ENCODE measurements at places on chromosomes 6 and 20.

DNA sequence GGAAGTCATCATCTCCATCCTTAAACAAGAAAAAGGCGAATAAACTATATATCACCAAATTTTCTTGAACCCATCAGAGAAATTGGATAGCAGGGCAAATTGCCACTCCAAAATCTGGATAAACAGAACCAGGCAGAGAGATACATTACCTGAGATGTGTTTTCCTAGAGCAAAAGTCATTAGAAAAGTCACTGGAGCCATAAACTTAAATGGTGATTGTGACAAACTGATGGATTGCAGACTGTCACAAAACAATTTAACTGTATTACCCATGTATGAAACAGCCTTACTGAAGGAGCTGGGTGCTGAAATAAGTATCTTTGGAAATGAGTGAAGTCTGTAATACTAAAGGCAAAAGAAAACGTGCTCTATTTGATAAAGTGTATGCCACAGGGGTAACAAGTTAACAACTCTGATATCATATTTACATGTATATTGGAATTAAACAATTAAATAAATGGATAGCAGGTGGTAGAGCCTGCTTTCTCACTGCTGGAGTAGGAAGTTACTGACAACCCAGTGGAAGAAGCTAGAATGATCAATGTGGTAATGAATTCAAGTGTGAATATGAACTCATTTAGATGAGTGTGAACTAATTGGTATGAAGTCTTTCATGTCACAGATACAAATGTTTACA lies 186.9 kb downstream of the LMBRD1 start:
- no peak for DNase-seq

DNA sequence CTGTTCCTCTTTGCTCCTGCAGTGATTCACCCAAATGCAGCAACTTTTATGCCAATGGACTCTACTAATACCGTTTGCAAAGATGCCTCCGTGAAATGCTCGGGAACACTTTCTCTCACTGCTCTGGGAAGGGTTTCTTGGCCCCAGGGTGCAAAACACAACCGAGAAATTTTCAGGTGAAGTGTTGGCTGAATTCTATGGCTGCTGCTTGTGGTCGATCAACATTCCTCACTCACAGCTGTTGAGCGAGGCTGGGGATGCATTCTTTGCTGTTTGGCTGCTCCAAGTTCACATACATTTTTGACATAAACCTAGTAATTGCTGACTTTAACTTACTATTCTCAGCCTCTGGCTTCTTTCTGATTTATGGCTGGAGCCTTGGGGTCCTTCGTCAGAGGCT lies 342.0 kb upstream of the CHD6 start:
- no peak for DNase-seq

GRCh38 chr6:53868626-53869025 lies 73.8 kb downstream of the LRRC1 start:
- DNase-seq = no peak

DNA sequence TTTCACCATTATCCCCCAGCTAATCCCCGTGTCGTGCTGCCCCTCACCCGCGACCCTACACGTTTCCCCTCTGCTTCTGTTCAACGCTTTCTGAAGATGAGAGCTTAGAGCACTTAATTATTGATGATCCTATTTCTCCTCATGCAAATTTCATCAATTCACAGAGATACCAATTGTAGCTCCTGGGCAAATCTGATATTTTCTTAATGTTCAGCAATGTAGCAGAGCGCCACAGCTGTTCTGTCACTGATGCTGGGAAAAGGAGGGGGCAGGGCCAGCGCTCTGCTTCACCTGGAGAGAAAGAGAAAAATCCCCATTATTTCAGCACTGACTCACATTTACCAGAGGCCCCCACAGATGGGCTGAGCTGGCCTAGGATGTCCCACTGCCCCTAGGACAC lies 121.2 kb downstream of the TTLL2 start:
- DNase-seq = no peak

GRCh38 chr6:27753668-27754407 lies 158.4 kb downstream of the OR2B2 start:
- DNase-seq = peak; percentile 60

GRCh38 chr6:128070406-128070805 lies 169.5 kb upstream of the THEMIS start:
- no peak for DNase-seq

DNA sequence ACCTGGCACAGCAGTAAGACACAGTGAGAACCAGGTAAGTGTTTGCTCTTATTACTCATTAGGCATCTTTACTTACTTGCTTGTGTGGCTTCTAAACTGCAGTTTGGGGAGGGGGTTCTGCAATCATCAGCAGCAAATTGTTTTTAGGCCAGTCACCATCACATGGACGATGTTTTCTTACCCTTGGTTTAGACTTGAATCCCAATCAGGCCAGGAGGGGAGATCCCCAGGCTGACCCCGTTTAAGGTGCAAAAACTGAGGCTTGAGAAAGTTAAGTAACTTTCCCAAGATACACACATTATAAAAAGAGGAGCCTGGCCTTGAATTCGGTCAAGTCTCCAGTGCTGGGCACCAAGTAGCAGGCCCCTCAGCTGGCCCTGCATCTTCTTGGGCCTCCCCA lies 51.8 kb upstream of the SLC32A1 start:
- DNase-seq = no peak

- DNase-seq = no peak
Measured at GRCh38 chr6:45611491-45611890, 233.8 kb upstream of the SUPT3H start.

DNA sequence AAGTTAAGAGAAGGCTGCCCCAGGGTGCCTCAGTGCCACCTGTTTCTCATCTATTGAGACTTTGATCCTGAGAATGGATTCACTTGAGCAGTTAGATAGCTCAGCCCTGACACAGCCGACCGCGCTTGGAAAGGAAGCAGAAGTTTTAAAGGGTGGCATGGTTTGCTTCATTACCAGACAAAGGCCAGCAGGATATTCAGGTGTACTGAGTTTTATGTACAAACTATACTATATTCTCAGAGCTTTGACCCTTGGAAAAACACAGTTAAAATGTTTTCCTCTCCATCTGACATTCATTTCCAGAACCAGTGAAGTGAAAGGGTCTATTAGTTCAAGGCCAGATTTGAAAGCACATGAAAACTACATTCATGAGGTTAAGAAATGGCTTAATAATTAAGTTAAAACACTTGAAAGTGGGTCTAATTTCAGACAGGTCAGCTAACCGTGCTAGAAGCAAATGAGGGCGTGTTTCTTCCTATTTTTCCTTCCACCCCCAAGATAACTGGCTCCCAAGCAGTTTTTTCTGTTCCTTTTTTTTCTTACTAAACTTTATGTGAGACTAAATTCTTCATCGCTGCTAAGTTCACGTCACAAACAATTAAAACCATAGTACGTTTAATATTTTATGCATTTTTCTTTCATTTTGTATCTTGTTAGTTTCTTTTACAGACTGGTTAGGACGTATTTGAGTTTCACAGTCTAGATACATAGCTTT lies 385.3 kb upstream of the SOX4 start:
- no peak for DNase-seq

GRCh38 chr6:113954653-113955052 lies 16.3 kb downstream of the HDAC2 start:
- no peak for DNase-seq

DNA sequence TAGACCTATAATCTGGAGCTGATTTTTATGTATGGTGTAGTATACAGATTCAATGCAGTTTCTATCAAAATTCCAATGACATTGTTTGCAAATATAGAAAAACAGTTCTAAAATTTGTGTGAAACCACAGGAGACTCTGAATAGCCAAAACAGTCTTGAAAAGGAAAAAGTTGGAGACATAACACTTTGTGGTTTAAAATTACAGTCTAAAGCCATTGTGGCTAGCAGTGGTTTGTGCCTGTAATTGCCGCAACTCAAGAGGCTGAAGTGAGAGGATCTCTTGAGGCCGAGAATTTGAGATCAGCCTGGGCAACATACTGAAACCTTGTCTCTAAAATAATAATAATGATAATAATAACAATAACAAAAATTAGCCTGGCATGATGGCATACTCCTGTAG lies 213.7 kb downstream of the CDKAL1 start:
- no peak for DNase-seq

DNA sequence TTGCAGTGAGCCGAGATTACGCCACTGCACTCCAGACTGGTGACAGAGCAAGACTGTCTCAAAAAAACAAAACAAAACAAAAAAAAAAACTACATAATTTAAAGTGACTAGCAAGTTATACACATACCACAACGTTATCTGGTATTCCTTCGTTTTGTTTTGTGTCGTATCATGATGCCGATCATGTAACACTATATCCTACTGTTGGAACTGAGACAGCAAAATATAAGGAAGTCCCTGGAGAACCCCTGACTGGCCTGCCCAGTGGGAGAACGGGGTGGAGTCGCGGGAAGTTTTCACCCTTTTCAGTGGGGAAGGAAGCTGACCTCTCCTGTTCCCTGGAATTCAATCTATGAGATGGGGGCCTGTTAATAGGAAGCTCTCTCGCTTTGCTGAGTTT lies 15.1 kb downstream of the SOX4 start:
- DNase-seq = no peak

GRCh38 chr20:62782893-62783278 lies 13.4 kb upstream of the MRGBP start:
- no peak for DNase-seq

DNA sequence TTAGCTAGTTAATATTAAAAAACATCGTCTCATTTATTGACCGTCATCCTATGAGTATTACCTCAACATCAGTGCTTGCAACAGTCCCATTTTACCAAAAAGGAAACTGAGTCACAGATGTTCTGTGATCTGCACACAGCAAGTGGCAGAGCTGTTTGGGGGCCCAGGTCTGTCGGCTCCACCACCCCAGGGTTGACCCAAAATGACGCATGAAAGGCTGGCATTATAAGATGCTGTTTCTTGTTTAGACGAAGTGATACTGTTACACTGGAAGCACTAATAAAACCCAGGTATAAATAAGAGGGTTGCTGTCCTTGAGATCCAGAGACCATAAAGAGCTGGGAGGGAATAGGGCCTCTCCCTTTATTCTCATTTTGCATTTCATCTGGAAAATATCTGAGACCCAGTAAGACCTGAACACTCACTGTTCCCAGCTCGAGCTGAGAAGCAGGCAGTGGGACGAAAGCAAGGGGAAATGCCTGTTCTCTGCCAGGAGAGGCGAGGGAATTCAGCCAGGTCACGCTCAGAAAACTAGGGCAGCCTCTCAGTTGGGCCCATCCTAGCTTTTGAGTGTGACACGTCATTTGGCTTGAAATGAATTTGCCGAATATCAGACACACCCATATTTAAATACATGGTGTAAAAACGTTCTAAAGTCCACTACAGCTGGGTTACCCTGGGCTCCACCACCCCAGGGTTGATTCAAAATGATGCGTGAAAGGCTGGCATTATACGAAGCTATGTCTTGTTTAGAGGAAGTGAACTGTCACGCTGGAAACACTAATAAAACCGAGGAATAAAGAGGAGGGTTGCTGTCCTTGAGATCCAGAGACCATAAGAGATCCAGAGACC lies 1.4 kb upstream of the MICAL1 start:
- DNase-seq = no peak

GRCh38 chr6:166167801-166168615 lies at the start of gene TBXT:
Gene TBXT, minus strand, starts transcription at chr6:166167851. Its CDS starts 260 bp downstream, at chr6:166167591.
- DNase-seq = no peak

GRCh38 chr6:52724406-52725121 lies 38.7 kb downstream of the GSTA2 start:
- peak; percentile 15 for DNase-seq

DNA sequence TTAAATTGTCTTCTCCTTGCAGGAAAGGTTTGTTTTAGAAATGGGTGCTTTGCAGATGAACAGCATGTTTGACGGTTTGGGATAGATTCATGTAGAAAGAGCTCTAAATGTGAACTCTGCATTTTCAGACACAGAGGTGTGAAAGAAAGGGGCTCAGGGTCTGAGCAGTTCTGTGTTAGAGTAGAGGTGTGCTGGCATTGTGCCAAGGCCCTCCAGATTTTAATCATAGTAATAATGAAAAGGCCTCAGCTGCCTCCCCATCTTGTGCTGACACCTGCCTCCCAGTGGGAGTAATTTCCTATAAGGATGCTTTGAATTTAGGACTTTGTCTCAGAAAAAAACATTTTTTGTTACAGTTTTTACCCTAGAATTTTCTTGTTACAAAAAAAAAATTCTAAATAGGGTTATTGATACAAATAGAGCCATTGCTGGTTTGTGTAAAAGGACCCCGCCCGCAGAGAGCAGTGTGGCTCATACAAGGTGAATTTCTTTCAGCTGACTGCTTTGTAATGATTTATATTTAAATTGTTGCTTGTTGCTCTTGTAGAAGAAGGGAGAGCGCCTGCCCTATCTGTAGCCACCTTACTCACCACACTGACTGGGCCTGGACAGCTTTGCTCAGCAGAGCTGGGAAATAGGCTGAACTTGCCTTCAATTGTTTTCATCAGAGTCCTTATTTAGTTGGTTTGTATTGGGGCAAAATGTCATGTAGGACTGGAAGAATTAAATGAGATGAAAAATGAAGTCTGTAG lies 294.5 kb downstream of the ZFAND3 start:
- no peak for DNase-seq

DNA sequence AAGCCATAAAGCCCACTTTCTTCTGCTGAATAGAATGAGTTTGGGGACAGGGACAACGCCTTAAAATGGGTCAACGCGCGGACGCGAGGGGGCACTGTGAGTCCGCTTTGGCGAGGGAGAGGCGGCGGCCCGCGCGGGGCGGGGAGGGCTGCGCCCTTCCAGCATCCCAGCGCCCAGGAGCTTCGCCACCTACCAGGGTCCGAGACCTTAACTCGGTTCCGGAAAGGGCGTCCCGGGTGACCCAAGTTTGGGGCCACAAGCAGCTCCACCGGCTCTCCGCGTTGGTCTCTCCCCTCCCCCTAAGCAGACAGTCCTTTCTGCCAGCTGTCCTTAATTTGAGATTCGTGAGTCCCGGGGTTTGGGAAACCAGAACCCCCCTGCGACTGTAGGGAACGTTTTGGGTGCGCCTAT lies 1.8 kb upstream of the SAMD5 start:
- DNase-seq = no peak

GRCh38 chr20:51013577-51014330 lies 9.2 kb downstream of the KCNG1 start:
- DNase-seq = no peak

- no peak for DNase-seq
Measured at GRCh38 chr6:150408842-150409241, 40.0 kb downstream of the IYD start.

- no peak for DNase-seq
Measured at GRCh38 chr20:48605364-48606171, 222.2 kb downstream of the PREX1 start.

DNA sequence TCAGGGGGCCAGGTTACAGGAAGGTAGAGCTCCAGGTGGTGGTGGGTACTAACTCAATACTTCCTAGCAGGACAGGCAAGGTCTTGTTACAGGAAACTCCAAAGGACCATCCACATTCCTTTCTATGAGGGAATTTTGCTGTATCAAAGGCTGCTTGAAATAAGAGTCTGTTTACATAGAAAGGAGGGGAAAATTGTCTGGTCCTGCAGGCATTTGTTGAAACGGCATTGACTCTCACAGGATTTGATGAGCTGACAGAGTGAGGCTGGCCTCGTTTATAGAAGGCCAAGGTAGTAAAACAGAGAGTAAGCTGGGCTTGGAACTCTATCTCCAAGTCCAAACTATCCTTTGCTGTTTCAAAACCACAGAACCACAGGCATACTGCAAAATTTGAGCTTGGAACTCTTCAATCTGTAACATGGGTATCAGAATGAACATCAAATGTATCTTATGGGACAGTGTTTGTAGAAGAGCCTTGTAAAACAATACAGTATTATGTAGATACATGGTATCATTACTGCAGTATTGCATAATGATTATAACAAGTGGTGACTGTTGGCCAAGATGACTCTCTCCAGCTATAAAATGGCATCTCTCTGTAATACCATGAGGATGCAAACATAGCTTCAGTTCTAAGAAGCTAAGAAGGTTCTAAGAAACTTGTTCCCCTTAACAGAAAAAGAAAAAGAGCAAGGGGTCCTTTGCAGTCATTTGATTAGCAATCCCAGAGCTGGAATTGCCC lies 61.5 kb downstream of the TRAM2 start:
- DNase-seq = no peak
